Activated CD8-positive, alpha-beta memory T cell treated with anti-CD3 and anti-CD28 coated beads for 24 hours (primary cell): ENCODE measurements at places on chromosomes 2 and 18.

DNA sequence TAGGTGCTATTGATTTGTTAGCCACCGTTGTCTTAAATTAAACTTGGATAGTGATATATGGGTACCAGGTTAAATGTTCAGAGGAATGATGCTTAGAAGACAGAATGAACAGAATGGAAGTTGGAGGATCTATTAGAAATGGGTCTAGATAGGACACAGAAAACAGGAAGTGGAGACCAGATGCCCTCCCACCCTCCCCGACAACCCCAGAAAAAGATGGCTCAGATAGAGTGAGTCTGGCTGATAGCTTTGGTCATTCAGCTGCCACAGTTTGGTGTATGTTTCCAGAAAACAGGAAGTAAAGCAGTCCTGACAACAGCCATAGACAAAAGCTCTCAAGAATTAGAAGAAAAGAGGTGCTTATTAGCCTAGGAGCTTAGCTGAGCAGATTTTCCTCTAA is 71.5 kb upstream of the DSG1 start:
- no peak for DNase-seq

- no peak for DNase-seq
Observed at GRCh38 chr18:70374154-70374553, 85.3 kb downstream of the SOCS6 start.

- no peak for DNase-seq
Observed at GRCh38 chr2:40281021-40281940, 170.6 kb downstream of the SLC8A1 start.

DNA sequence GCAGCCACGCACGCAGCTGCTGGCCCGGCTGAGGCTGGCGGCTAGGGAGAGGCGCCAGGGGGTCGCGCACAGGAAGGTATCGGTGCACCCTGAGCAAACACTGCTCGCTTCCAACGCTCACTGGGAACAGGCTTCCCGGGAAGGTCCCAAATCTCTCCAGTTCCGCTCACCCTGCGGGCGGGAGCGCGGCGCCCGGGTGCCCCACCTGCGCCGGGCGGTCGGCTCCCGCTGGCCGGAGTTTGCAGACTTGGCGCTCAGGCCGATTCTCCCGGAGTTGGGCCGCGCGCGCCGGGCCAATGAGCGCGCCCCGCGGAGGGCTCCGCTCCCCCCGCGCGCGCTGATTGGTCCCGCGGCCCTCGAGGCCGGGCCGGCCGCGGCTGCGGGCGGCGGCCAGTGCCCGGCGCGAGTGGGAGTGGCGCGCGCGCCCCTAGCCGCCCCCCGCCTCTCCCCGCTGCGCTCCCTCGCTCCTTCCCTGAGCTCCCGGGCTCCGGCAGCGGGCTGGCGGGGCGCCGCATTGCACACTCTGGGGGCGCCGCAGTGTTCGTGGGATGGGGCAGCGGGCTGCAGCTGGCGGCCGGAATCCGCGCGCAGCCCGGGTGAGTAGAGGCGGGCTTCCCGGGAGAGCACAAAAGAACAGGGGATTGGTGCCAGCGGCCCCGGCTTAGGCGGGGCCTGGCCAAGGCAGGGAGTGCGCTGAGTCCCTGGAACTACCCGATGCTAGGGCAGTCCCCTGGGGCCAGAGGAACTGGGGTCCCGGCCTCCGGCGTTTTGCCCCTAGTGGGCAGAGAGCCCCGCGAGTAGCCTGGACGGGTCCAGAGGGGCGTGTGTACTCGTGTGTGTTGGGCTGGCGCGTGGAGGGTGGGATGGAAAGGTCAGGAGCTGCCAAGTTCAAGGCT is at the start of gene LYPD6:
Gene LYPD6, plus strand, starts transcription at position 461 of the 896 bp plus-strand sequence. CDS start 107,122 bp downstream, outside the sequence.
- DNase-seq = no peak

GRCh38 chr2:96937586-96937985 is 48.8 kb downstream of the FAM178B start:
- no peak for DNase-seq

DNA sequence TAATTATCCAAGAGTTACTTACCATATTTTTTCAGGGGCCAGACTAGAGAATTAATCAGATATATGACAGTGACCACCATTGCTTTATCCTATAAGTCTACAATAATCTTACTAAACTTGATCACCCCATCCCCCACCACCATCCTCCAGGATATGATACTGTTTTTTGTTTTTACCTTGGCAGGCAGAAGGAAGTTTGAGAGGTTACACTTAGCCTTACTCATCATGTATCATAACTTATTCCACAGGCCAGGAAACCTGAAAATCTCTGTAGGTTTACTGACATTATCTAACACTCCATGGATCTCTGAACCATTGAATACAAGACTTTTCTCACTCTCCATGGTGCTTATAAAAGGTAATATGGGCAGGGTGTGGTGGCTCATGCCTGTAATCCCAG is 602.7 kb downstream of the KCNJ3 start:
- DNase-seq = no peak
